ENCODE measurements at places on chromosomes 5 and 9.

DNA sequence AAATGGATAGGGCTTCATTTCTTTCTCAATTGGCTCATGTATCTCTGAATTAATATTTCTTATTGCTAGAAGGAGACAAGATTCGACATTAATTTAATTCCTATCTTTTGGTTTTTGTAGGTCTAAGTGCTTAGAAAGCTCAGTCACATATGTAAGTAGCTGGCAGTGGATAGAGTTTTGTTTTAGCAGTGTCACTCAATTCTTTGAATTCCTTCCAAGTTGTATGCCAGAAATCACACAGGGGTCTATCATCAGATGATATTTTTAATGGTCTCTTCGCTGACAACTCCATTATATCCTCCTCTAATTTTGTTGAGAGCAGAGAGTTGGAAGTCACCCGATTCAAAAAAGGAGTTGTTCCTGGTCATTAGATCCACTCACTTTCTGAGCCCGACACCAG lies 82.7 kb downstream of the AMBP start:
- no peak for DNase-seq
- no peaks in the 10 kb centered on the region for H3K4me1 ChIP-seq
- no peaks in the 10 kb centered on the region for H3K27me3 ChIP-seq
- H3K36me3 ChIP-seq: no peaks in the 10 kb centered on the region
- no peak overlapping the region for H3K4me3 ChIP-seq

- no peak overlapping the region for H3K27ac ChIP-seq
- H3K27me3 ChIP-seq: no peaks in the 10 kb centered on the region
- H3K4me3 ChIP-seq: no peak overlapping the region
Observed at GRCh38 chr5:97501965-97502305, 318.9 kb upstream of the RIOK2 start.

GRCh38 chr5:76025069-76025468 lies 58.1 kb upstream of the SV2C start:
- no peak overlapping the region for H3K27ac ChIP-seq
- H3K4me3 ChIP-seq: no peak overlapping the region
- no peaks in the 10 kb centered on the region for H3K4me1 ChIP-seq
- DNase-seq: no peak
- H3K27me3 ChIP-seq: no peaks in the 10 kb centered on the region
- no peaks in the 10 kb centered on the region for H3K36me3 ChIP-seq

DNA sequence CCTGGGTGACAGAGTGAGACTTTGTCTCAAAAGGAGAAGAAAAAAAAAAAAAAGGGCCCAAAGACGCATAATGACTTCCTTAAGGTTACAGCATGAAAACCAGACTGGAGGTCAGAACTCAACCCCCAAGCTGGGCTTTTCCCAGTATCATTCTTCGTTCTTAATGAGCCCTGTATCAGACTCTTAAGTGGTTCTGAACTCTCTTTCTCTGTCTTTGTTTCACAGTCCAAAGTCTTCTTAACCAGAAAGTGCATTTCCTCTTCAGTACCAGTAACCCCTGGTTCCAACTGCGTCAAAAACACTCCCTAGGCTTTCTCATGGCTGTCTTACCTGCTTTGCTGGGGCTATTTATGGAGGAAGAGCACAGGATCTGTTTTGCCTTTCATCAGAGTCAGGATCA lies 38.4 kb upstream of the SHB start:
- no peaks in the 10 kb centered on the region for H3K36me3 ChIP-seq
- peaks cover 14% of the 10 kb centered on the region for H3K4me1 ChIP-seq
- H3K27ac ChIP-seq: no peak overlapping the region

GRCh38 chr9:73093740-73094379 lies 57.8 kb upstream of the ANXA1 start:
- no peaks in the 10 kb centered on the region for H3K36me3 ChIP-seq
- no peaks in the 10 kb centered on the region for H3K27me3 ChIP-seq
- no peak overlapping the region for H3K4me3 ChIP-seq
- DNase-seq: no peak

GRCh38 chr9:84447305-84447704 lies 106.7 kb upstream of the SLC28A3 start:
- H3K27me3 ChIP-seq: no peaks in the 10 kb centered on the region
- no peak for DNase-seq
- no peak overlapping the region for H3K27ac ChIP-seq
- H3K4me1 ChIP-seq: no peaks in the 10 kb centered on the region
- no peaks in the 10 kb centered on the region for H3K36me3 ChIP-seq

- H3K4me3 ChIP-seq: no peak overlapping the region
- no peak overlapping the region for H3K27ac ChIP-seq
- no peaks in the 10 kb centered on the region for H3K27me3 ChIP-seq
- DNase-seq: no peak
- H3K36me3 ChIP-seq: peaks cover 23% of the 10 kb centered on the region
Observed at GRCh38 chr9:124786881-124787573, 10.1 kb downstream of the OLFML2A start.

DNA sequence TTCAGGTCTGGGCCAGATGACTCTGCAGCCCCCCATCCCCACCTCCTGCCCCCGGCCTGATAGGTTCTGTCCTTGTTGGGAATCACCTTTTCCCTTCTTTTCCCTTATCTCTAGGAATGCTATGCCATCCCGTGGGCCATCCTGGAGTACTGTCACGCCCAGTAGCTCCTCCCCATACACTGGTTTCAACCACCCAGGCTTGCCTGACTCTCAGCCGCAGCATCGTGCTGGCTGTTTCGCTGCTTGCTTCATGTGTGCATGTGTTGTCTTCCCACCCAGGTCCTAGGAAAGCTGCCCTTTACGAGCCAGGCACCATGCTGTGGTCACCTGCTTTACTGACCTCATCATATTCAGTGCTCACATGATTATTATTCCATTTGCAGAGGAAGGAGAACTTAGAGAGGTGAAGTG lies 71.8 kb downstream of the ANGPTL2 start:
- no peak overlapping the region for H3K27ac ChIP-seq
- DNase-seq: no peak
- H3K36me3 ChIP-seq: peaks cover 1% of the 10 kb centered on the region
- H3K4me3 ChIP-seq: no peak overlapping the region
- no peaks in the 10 kb centered on the region for H3K4me1 ChIP-seq

DNA sequence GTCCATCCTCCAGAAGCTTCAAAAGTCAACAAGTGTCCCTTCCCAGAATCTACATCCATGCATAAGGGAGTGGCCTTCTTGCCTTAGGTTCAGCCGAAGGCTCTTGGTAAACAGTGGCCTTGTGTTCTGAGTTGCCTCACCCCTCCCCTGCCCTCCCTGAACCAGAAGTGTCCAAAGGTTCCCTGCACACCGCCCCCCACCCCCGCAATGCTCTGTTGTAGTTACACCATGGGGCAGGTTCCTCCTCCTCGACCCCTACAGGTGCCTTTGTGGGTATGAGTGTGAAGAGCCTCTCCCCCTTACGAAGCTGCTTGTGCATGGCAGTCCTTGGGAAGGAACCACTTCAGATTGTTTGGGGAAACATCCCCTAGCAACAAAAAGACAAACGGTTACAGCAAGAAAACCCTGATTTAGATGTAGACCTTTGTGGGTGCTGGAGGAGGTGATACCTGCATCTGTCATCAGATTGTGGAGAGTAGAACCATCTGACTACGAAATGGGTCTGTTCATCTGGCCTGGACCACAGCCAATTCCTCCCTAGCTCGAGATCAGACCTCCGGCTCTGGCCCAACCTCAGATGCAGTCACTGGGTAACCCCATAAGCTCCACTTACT lies 7.1 kb downstream of the SPACA9 start:
- no peak overlapping the region for H3K4me3 ChIP-seq
- no peaks in the 10 kb centered on the region for H3K4me1 ChIP-seq
- no peak for DNase-seq
- no peaks in the 10 kb centered on the region for H3K36me3 ChIP-seq

DNA sequence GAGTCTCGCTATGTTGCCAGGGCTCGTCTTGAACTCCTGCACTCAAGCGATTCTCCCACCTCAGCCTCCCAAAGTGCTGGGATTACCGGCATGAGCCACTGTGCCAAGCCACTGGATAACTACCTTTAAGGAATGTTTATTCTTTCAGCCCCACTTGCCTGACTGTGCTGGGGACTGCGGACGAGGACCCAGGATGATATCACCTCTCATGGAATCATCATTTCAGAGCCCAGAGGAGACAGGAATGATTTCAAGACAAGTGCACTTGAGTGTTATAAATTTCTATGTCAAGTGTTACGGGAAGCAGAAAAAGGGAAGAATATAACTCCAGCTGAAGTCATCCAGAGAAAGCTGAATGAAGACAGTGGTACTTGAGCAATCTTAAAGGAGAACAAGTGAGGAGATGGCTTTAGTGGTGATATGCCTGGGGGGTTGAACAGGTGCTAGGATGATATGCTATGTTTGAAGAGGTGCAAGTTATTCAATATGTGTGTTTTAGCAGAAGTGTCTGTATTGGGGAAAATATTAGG lies 109.3 kb downstream of the DCP2 start:
- no peak overlapping the region for H3K27ac ChIP-seq
- no peak overlapping the region for H3K4me3 ChIP-seq
- peaks cover 10% of the 10 kb centered on the region for H3K4me1 ChIP-seq
- DNase-seq: no peak
- no peaks in the 10 kb centered on the region for H3K27me3 ChIP-seq
- H3K36me3 ChIP-seq: no peaks in the 10 kb centered on the region

Data from trophoblast cell (in vitro differentiated cells and primary cell).